ENCODE measurements at places on chromosomes 11 and 22.

DNA sequence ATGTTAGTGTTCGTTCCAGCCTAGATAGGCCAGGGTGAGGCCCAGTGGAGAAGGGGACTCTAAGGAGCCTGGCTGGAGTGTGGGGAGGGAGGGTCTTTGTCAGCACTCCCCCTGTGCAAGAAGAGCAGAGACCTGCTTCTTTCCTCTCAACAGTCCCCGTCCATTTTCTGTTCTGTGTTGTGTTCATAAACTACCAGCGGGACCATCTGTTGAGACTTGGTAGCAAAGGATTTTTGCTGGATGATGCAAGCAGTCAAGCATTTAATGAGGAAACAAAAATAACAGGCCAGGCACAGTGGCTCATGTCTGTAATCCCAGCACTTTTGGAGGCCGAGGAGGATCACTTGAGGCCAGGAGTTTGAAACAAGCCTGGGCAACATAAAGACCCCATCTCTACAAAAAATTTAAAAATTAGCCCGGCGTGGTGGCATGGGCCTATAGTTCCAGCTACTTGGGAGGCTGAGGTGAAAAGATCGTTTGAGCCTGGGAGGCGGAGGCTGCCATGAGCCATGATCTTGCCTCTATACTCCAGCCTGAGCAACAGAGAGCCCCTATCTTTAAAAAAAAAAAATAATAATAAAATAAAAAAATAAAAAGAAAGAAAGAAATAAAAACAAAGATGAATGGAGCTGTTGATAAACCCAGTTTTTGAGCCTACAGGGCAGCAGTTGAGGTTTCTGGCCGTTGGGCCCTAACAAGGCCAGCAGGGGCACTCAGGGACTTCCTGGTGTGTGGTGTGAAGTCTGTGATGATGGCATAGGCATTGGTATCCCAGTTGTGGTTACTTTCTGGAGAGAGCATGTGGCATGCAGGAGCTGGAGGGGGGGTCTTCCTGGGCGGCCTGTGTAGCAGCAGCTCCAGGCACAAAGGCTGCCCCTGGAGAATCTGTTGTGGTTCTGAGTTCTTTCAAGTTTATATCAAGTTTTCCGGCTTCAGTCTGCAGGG, 1.7 kb upstream of the TXNRD2 start:
- DNase-seq, result no peak

- no peak for DNase-seq
Measured at GRCh38 chr11:87529486-87529885, 491.8 kb downstream of the TMEM135 start.

DNA sequence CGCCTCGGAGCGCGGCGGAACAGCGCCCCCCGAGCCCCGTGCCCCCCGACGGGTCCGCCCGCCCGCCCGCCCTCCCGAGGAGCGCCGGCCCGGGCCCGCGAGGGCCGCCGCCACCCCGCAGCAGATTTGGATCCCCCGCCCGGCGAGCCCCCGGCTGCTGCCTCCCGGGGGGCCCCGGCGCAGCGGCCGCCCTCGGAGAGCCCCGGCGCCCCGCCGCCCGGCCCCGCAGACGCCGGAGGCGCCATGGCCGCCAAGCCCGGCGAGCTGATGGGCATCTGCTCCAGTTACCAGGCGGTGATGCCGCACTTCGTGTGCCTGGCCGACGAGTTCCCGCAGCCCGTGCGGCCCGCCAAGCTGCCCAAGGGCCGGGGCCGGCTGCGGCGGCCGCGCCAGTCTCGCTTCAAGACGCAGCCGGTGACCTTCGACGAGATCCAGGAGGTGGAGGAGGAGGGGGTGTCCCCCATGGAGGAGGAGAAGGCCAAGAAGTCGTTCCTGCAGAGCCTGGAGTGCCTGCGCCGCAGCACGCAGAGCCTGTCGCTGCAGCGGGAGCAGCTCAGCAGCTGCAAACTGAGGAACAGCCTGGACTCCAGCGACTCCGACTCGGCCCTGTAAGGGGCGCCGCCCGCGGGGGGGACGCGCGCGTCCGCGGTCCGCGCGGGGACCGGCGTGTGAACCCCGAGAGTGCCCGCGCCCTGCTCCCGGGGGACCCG, 380 bp downstream of the C11orf96 start:
- no peak for DNase-seq

DNA sequence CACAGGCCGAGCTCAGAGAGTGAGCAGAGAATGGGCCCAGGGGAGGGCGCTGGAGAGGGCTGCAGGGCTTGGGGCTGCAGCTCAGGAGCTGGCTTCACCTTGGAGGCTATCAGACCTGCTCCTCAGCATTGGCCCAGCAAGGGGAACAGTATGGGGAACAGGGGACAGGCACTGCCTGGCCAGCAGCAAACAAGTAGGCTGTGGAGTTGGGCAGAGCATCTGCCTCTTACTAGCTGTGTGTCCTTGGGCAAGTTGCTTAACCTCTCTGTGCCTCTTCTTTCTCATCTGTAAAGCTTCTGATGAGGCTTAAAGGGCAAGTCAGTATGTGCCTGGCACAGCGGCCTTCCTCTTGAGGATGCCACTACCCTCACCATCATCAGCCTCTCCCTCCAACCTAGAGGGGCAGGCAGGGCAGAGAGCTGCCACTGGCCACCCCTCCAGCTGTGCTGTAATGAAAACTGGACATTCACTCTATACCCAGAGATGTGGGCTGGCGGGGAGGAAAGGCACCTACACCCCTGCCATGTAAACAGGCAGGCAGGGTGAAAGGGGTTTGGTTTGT, 7.5 kb upstream of the CDKN1C start:
- no peak for DNase-seq

GRCh38 chr11:12924650-12925049, 84.5 kb upstream of the RASSF10 start:
- no peak for DNase-seq

GRCh38 chr11:6862961-6863360, at the start of gene OR10A2:
TSS of gene OR10A2 (plus strand) at chr11:6863057. CDS start at chr11:6869755, 6,698 bp downstream.
- no peak for DNase-seq

- DNase-seq, result no peak
Measured at GRCh38 chr11:84437071-84437980, 1151.2 kb upstream of the CCDC90B start.

GRCh38 chr11:75233754-75234172, 6.8 kb upstream of the TPBGL start:
- DNase-seq, result no peak

DNA sequence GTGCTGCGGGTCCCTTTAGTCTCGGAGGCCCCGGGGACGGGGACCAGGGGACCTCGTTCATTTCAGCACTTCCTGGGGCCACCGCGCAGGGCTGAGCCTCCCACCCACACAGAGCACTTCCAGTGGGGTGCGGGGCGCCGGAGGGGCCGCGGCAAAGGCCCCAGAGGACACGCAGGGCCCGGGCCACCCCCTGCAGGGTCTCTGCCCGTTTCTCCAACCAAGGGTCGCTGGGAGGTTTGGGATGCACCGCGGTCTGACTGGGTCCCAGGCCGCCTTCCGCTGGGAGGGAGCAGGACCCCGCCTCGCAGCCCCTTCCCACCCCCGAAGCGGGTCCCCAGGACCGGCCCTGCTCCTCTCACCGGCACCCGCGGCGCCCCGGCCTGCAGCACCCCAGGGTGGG, 37.5 kb downstream of the TOLLIP start:
- no peak for DNase-seq

GRCh38 chr11:32090545-32091370, at the start of gene RCN1:
TSS of gene RCN1 (plus strand) at chr11:32091074. CDS start at chr11:32091197, 123 bp downstream.
- DNase-seq, result peak; percentile 12

DNA sequence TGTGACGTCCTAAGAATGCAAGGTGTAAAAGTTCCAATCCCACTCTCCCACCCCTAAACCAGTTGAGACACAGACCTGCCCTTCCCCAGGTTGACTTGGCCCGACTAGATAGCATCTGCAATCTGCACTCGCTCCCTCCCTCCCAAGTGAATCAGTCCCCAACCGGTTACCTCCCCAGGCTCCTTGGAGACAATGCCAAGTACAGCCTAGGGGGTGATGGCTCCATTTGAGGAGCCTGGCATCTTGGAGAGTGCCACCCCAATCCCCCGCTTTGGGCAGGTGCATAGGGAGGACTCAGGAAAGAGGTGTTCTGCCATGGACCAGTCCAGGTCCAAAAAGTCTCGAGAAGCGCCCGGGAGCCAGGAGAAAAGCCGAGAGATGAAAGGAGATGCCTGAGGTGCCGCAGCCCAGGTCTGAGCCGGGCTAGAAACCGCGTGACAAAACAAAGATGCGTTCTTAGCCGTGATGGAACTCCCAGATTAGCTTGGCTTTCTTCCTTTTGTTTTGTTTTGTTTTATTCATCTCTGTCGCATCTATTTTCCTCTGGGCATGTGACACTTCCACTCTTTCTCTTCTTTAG, 18.7 kb upstream of the SNX32 start:
- DNase-seq, result no peak

DNA sequence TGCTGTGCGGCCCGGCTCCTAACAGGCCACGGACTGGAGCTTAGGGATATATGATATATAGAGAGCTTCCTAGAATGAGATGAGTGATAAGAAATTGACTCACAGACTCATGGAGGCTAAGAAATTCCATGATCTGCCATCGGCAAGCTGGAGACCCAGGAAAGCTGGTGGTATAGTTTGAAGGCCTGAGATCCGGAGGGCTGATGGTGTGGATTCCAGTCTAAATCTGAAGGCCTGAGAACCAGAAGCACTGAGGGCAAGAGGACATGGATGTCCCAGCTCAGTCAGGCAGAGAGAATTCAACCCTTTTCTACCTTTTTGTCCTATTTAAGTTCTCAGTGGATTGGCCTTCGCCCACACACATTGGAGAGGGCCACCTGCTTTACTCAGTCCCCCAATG, 564.8 kb downstream of the TBC1D22A start:
- no peak for DNase-seq

GRCh38 chr11:94433049-94433448, 31.8 kb upstream of the GPR83 start:
- DNase-seq, result no peak

DNA sequence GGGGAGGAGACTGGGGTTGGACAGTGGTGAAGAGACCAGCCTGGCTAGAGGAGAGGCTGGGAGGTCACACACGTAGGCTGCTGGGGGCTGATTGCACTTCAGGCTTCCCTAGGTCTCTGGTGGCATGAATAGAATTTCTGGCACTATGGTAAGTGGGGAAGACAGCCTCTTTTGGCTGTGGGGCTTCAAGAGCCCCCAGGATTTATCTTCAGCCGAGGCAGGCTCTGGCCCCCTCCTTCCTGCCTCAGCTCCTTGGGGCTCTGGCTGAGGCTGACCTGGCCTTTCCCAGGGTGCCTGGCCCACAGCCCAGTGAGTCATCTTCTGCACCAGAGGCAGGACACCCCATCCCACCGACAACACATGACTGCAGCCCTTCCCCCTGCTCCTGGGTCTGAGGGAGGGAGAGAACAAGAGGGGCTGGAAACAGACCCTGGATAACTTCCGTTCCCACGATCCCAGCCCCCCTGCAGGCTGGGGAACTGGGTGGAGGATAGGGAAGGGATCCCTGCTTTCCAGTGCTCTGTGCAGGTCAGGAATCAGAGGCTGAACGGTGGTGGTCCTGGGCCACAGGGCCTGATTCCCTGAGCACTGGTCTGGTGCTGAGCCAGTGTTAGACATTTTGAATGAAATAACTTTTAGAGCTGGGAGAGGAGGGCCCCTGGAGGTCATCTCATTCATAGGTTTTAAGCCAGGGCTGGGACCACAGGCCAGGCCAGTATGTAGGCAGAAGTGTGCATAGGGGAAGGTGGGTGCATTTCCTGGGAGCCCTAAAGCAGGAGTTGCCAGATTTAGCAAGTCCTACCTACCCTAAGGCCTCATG, 26.5 kb downstream of the ARHGEF17 start:
- no peak for DNase-seq

DNA sequence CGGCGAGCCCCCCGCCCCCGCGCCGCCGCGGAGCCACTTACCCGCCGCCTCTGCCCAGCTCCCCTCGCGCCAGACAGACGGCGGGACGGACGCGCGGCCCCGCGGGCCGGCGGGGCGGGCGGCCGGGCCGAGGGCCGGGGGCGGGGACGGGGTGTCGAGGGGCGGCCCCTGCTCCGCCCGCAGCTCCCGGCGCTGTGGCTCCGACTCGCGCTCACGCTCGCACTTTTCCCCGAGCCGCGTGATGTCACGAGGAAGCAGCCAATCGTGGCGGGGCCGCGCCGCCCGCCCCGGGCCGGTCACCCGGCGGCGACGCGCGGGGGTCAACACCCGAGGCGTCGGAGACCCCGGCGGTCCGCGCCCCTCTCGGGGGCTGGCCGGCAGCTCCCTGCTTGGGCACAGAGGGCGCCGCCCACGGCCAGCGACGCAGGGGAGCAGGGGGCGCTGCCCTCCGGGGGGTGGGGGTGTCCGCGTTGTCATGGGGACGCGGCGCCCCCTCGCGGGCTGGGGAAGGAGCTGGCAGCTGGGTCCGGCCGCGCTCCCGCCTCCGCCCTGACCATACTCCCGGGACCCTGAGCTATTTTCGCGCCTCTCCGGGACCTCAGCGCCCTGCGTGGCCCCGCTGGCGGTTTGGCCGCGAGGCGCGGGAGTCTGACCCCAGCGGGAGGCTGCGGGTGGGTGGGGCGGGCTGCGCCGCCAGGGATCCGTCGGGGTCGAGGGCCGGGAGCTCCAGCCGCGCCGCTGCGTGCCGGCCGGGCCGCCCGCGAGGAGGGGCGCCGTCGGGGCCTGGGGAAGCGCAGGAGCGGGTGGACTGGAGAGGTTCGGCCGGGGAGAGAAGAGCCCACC, at the start of gene CHRM4:
TSS of gene CHRM4 (minus strand) at position 199 of the 843 bp plus-strand sequence. CDS start 5,219 bp downstream, outside the sequence.
- DNase-seq, result no peak

DNA sequence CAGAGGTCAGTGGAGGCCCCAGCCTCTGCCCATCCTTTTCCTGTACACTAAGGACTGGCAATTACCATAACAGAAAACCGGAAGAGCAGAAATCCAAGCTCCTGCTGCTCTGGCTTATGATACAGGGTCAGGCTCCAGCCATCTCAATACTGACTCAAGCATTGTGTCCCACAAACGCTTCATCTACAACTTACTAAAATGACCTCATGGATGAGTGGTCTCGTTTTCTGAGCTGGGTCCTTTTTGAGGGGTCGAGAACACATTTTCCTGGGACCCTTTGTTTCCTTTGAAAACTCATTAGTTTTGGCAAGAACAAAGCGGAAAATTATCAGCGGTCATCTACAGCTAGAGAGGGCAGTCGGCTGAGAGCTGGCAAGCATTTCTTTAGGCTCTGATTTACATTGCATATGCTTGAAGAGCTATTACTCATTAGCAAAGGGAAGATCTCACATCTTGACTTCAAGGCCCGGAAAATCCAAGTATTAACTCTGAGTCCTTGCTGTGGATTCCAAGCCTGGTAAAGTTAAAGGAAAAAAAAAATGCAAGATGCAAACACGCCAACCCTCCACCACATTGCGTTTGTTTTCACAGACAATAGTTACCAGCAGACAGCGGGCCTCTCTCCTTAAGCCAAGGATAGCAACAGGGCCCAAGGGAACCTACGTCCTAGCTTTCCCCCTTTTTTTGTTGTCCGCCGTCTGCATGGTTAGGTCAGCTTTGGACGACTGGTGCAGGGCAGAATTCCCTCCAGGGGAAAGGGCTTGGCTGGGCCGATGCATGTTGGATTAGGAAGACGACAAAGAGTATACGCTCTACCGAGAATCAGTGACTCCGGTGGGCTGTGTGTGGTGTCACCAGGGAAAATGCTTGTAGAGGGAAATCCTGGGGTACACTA, 1.8 kb downstream of the TESMIN start:
- no peak for DNase-seq
